ENCODE measurements at places on chromosomes 3 and 15.

DNA sequence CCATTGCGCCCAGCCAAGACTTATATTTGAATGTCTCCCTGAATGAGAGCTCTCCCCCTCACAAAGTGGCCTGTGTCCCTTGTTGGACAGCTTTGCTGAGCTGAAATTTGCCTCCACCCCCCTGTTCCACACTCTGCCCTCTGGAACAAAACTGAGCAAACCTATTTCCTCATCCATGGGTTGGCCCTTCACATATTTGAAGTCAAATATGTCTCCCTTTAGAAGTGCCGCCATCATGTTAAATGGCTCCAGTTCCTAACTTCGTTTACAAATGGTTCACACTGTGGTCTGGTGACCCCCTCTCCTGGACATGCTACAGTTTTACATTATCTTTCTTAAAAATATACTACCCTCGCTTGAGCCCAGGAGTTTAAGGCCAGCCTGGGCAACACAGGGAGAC is 4.6 kb downstream of the PLIN1 start:
- no peak for DNase-seq

GRCh38 chr3:15271785-15272381 is 60.5 kb downstream of the SH3BP5 start:
- DNase-seq = no peak

DNA sequence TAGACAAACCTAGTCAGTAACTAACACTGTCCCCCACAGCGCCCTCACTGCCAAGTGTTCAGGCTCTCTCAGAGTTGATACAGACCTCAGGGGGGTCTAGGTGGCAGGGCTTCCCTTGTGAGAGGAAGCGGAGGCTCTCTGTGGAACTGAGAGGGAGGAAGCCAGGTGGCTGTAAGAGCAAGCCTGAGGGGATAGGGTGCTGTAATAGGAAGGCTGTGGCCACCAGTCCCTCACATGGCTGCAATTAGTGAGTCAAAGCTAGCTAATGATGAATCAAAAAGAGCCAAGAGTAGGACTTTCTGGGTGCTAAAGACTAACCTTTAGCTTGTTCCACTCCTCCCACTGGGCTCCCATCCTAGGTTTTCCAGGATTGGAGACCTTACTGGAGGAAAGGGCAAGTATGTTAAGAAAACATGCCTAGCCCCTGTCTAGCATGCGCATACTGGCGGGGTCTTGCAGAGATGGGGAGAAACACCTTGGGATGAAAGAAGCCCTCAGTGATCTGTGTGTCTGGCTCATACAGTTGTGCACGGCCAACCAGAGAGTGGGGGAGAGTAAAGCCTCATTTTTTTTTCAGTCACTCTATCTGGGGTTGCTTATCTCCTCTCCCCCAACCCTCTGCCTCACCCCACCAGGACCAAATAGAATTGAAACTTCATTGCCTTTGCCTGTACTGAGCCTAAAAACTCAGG is 13.3 kb upstream of the SOX2 start:
- DNase-seq = peak; percentile 25

DNA sequence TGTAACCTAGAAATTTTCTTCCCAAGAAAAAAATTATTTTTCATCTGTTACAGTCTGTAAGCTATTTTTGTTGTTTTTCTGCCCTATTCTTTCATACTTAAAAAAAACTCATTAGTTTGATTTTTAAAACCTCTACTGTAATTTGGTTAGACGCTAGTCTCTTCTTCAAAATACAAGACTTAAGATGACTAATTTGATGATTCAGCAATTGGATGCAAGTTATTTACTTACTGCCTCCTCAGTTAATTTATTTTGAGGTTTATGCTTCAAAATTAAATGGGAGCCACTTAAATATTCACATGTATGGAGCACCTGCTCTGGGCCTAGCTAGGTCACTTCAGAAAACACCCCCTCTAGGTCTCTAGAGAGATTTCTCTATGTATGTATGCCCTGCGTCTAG is 132.4 kb downstream of the IQCH start:
- DNase-seq = no peak

DNA sequence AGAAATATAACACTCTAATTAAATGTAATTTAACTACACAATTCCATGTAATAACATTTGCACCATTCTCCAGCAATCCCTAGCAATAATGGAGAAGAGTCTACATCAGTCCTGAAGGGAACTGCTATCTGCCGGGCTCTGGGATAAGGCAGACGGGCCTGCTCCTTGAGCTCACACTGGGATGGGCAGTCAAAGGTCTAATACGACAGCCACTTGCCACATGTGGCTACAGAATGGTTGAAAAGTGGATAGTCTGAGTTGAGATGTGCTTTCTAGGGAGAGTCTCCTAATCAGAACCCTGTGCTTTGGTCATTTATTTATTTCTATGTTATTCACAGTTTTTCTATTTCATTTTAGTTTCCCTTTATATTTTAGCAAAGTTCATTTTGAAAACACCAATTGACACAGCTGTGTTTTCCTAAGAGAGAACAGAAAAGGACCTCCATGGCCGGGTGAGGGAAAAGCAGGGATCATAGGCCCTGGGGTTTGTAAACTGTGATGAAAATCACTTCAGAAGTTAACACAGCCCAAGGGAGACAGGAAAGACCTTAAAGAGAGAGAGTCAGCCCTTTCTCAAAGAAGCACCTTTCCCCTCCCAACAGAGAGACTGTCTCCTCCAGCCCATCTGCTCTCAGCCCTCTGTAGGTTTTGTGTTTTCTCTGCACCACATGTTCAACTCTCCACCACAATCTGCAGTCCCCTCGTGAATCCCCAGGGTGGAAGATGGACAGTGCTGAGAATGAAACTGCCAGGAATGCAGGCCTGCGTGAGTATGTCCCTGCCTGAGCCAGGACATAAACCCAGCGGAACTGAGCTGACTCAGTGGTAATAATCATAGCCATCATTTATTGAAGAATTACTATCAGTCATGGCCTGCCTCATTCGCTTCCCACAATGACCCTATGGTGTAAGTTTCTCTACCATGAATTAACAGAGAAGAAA is 11.6 kb downstream of the FSIP1 start:
- DNase-seq = peak; percentile 54

- no peak for DNase-seq
These were observed 20.9 kb upstream of the PHLDB2 start for GRCh38 chr3:111838133-111838532.

- no peak for DNase-seq
These were observed 91.3 kb downstream of the RAB11A start for GRCh38 chr15:65960586-65960985.

DNA sequence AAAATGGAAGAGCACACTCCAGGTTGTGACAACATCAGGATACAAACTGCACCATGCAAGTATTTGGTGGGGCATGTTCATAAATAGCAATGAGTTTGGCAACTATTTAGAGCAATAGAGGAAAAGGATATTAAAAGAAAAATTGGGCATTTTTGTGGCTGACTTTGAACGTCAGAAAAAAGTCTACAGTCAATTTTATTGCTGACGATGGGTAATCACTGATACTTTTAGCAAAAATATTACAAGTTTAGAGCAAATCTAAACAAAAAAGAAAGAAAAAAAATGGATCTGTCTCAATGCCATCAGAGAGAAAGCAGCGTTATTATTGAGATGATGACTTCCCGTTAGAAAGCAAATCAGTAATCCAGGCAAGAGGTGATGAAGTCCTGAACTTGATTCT is 65.2 kb downstream of the CGGBP1 start:
- no peak for DNase-seq

GRCh38 chr3:104106276-104106675 is 1260.4 kb upstream of the ALCAM start:
- DNase-seq = no peak

DNA sequence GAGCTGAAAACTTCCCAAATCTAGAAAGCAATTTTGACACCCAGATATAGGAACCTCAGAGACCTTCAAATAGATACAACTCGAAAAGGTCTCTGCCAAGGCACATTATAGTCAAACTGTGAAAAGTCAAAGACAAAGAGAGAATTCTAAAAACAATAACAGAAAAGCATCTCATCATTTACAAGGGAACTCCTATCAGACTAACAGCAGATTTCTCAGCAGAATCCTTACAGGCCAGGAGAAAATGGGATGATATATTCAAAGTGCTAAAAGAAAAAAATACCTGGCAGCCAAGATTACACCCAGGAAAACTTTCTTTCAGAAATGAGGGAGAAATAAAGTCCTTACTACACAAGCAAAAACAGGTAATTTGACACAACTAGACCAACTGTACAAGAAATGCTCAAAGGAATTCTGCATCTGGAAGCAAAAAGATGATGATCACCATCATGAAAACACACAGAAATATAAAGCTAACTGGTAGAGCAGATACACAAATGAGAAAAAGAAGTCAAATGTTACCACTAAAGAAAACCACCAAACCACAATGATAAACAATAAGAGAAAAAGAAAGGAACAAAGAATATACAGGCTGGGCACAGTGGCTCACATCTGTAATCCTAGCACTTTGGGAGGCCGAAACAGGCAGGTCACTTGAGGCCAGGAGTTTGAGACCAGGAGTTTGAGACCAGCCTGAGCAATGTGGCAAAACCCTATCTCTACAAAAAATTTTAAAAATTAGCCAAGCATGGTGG is 50.4 kb downstream of the ADAM10 start:
- no peak for DNase-seq

DNA sequence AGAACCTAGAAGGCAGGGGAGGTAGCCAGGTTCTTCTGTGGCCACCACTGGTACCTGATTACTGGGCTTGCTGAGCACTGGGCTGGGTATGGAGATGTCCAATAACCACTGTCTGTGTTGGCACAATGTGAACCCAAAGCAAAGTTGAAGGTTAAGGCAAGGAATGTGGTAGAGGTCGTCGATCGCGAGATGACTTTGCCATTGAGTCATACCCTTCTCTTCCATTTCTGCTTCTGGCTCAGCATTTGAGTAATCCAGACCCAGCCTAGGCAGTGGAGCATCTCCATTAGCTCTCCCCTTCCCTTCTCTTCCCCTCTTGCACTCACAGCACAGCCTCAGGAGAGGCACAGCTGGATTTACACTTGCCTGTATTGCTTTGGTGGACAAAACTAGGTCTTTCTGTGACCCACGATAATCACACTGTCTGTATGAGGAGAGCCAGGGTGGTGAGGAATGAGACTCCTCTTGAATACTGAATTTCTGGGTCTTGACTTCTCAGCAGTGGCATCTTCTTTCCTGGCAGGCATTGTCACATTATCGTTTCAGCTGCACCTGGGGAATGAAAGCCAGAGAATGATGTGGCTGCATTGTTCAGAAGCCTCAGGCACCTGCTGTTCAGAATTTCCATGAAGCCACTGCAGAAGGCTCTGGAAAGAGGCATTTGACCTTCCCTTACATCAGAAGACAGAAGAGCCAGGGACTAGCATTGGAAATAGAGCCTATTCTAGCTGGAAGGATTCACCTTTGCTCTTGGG is 272.6 kb downstream of the PDCD6IP start:
- DNase-seq = no peak

DNA sequence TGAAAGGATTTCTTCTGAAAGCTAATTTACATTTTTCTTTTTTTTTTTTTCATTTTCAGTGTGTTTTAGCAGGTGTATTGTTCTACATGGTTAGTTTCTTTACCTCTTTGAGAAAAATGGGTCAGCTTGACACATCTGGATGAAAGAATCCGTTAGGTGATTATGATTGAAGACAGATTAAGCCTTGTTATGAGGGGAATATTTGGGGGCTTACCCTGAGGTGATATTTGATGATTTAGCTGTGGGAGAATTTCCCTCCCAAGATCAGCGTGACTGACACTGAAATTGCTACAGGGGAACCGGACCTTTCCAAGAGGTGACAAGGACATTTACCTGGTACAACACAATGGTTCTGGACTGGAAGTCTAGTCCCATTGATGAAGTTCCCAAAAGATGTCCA is 147.5 kb downstream of the NFKBIZ start:
- DNase-seq = no peak

DNA sequence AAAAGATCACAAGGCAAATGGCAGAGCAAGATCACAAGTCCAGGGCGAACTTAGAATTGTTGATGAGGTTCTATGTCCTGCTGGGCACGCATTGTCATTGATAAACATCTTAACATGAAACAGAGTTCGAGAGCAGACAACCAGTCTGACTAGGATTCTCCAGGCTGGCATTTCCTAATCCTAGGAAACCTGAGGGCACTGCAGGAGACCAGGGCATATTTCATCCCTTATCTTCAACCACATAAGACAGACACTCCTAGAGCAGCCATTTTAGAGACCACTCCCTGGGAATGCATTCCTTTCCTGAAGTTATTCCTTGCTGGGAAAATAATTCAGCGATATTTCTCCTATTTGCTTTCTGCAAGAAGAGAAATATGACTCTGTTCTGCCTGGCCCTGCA is 1199.9 kb downstream of the SI start:
- DNase-seq = no peak

GRCh38 chr3:111473550-111473949 is 68.4 kb upstream of the CD96 start:
- DNase-seq = no peak

DNA sequence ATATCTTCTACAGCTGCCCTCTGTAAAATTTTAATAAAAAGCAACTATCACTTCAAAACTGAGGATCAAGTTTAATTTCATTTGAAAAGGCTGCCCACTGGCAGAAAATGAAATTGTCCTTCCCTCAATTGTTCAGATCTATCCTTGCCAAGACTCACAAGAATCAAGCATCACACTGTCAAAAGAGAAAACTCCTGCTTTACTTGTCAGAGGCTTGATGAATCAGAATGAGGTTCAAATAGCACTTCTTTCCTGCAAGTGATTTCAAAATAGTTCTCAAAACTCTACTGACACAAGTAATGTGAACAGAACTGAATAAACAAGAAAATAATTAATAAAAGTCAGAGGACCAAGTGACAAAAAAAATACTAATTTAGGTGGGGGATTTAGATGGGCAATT is 70.6 kb downstream of the GOLIM4 start:
- no peak for DNase-seq

DNA sequence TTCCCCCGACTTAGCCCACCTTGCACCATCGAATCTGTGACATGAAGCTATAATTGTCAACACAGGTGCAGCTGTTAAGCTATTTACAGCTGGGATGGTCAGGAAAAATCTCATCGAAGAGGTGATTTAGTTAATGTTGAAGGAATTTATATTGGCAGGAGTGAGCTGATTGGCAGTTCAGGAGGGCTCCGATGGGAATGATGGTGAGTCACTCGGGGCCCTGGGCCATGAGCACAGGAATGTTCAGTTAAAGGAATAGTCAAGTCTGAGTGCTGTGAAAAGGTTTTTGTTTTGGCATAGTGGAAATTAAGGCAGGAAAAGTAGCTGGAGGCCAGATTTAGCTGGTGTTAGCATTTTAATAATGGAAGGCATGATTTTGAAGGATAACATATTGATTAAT is 95.7 kb downstream of the OXSM start:
- DNase-seq = peak; percentile 80

- peak; percentile 59 for DNase-seq
These were observed 134.4 kb downstream of the TMCO5A start for GRCh38 chr15:38068626-38069391.

DNA sequence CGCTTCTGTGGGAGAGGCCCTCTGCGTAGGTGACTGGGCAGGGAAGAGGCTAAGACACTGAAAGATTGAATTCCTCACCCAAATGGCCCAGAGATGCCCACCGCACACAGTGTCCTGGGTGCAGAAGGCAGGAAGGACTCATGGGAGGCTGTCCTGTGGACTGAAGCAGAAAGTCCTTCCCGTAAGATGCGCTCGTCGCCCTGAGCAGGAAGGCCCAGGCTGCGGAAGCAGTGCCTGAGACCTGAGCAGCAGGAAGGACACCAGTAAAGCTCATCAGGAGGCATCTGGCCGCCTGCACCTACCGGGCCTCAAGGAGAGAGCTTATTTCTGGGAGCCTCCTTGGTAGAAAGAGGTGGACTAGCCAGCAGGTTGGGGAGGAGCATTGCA is 3.3 kb downstream of the PAK6 start:
- DNase-seq = no peak

GRCh38 chr3:184717399-184717983 is 5.6 kb upstream of the MAGEF1 start:
- DNase-seq = no peak
